ENCODE measurements at places on chromosomes 16 and 17.

GRCh38 chr16:17983847-17984639 lies 352.5 kb downstream of the NPIPA8 start:
- no peak for DNase-seq

- no peak for DNase-seq
These were observed 527 bp downstream of the EIF5A start for GRCh38 chr17:7307686-7308624.

GRCh38 chr16:23254338-23254737 lies 47.8 kb upstream of the SCNN1B start:
- DNase-seq = no peak

DNA sequence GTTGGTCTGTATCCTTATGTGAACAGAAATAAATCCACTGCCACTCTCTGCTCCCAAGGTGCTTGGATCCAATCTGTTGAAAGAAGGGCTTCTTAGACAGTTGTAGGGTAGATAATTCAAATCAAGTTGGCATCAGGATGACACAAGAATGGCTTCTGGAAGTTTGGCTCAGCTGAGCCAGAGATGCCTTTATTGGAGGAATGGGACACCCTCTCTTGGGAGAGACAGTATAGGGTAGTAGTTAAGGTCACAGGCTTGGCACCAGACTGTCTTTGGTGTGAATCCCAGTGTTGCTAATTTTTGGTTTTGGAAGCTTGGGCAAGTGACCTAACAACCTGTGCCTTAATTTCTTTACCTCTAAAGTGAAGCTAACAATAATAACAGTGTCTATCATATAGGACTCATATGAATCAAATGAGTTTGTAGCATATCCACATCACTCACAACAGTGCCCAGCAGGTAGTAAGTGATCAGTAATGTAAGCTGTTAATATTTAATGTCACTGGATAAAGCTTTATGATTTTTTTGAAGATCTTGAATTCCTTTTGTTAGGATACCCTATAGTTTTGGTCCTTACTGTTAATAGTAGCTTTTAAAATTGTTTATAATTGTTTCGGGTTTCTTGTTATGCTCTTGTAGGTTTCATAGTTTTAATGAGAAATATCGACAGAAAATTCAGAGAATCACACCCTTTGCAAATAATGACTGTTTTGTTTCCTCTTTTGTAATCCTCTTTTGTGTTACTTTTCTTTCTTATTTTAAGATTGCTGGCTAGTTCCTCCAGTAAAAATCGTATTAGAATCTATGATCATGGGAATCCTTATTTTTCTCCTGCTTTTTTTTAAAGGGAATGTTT lies 19.1 kb downstream of the ZNRF1 start:
- no peak for DNase-seq

GRCh38 chr17:75511610-75512575 lies 3.4 kb downstream of the CASKIN2 start:
- no peak for DNase-seq

- DNase-seq = no peak
These were observed 13.3 kb downstream of the HERPUD1 start for GRCh38 chr16:56944954-56945839.

GRCh38 chr16:29809850-29810698 lies 1.9 kb upstream of the PRRT2 start:
- DNase-seq = no peak

DNA sequence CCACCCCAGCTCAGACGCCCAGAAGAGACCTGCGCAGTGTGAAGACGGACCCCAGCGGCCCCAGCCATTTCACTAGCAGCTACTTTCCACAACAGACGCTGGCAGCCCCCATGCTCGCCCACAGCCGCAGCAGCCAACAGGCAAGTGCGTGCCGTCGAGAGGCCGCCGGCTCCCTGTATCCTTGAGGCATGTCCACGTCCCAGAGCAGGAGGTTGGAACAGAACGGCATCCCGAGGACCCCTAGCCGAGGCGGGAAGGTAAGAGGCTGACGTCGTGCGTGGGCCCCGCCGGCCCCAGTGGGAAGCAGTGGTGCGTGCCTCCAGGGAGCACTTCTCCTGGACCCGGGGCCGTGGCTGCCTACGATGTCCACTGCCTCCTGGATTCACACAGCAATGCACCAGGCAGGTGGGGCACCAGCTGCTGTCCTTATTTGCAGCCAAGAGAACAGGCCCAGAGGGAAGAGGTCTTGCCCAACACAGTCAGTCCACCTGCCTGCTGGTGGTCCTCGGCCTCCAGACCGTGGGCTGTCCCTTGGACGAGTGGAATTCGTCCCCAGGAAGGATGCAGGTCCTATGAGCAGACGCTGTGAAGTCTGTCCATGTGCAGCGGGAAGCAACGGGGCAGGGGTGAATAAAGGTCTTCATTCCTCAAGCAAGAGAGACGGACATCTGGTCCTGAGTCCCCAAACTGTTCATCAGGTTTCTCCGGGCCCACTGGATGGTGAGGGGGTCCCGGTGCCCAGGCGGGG lies 38.5 kb downstream of the SLC7A5 start:
- DNase-seq = no peak

- peak; percentile 72 for DNase-seq
These were observed at the start of gene VEZF1 for GRCh38 chr17:57987581-57988300. VEZF1 (minus strand) TSS chr17:57988254; CDS start chr17:57988111, 143 bp downstream.

DNA sequence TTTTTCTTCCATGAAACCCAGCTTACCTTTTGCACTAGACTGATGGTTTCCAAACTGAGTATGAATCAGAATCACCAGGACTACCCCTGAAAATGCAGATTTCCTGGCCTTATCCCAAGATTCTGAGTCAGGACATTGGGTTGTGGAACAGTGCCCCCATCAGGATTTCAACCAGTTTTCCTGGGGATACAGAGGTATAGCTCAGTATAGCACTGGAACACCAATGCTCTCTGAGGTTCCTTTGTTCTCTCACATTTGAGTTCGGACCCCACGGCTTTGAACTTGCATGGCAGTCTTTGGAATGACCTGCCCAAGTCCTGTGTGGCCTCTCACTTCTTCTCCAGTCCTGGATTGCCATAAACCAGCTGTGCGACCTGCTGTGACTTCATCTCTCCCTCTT lies 12.8 kb upstream of the CCL8 start:
- DNase-seq = no peak

DNA sequence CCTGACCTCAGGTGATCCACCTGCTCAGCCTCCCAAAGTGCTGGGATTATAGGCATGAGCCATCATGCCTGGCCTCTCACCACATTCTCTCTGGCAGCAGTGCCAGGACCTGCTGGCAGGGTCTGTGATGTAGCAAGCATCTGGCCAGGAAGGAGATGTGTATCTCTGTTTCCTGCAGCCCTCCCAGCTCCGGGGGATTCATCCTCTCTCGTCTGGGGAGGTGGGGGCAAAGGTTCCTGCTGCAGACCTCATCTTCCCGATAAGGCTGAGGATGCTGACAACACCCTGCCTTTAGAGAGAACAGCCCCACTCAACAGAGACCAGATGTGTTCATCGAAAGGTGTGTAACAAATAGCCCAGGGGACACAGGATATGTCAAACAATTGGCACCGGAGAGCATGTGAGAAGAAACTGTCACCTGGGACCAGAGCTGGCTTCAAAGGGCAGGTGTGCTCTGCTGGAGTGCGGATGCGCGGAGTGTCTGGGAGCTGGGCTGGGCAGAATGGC lies 54.8 kb upstream of the SEC14L1 start:
- peak; percentile 33 for DNase-seq

- DNase-seq = no peak
These were observed 21.6 kb upstream of the ADCY7 start for GRCh38 chr16:50244504-50245416.

GRCh38 chr16:7713244-7713643 lies 380.6 kb downstream of the RBFOX1 start:
- no peak for DNase-seq

GRCh38 chr16:88804552-88805339 lies 1.2 kb downstream of the CDT1 start:
- peak; percentile 37 for DNase-seq

GRCh38 chr16:12602811-12603698 lies 200.6 kb downstream of the CPPED1 start:
- DNase-seq = no peak

GRCh38 chr16:52547004-52547833 lies at the start of gene TOX3:
TOX3 (minus strand) TSS chr16:52547143; CDS start chr16:52546723, 420 bp downstream.
- peak; percentile 71 for DNase-seq

GRCh38 chr17:49121696-49122292 lies 10.8 kb upstream of the B4GALNT2 start:
- DNase-seq = no peak

DNA sequence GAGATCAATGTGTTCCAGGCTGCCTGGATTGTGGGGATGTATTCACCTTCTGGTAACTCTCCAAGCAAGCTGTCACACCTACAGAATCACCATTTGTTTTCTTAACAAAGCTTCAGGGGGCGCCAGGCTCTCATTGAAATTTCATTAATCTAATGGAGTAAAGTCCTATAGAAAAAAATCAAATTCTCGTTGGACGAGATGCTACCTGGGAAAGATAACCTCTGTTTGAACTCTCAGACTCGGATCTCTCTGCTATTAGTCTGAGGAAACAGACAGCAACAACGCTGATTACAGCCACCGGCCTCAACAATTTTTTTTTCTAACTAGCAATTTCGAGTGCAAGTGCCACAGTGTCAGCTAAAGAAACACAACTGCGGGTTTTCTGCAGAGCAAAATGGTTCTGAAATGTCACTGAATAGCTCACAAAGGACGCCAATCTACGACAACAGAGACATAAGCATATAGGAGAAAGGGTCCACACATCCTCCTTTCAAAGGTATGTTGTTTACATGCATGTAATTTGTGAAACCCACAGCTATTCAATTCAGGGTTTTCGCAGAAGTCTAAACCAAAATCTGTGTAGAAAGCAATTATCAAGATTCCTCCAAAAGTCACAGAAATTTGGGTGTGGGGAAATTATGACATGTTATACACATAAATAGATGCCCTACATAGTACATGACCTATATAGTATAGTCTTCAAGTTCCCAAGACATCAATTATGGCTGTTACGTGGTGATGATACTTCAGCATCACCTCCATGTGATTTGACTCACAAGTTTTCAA lies 135.8 kb downstream of the SKAP1 start:
- DNase-seq = no peak

GRCh38 chr16:68364561-68364998 lies 53.8 kb downstream of the PRMT7 start:
- DNase-seq = no peak

DNA sequence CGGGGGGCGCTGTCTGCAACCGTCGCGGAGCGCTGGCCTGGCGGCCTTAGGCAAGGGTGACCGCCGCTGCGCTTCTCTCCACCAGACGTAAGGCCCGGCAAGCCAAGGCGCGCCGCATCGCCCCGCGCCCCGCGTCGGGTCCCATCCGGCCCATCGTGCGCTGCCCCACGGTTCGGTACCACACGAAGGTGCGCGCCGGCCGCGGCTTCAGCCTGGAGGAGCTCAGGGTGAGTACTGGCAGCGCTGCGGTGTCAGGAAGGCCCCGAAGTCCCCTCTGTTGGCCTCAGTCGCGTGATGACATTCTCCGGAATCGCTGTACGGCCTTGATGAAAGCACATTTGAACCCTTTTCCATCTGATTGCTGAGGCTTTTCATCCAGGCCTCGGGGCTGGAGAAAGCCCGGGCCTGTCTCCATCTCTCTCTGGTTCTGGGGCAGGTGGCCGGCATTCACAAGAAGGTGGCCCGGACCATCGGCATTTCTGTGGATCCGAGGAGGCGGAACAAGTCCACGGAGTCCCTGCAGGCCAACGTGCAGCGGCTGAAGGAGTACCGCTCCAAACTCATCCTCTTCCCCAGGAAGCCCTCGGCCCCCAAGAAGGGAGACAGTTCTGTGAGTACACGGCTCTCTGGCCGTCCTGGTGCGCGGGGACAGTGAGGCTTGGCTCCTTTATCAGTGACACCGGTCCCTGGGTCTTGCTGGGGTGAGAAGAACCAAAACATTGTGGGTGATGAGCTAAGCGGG lies 831 bp downstream of the RPL13 start:
- DNase-seq = no peak

DNA sequence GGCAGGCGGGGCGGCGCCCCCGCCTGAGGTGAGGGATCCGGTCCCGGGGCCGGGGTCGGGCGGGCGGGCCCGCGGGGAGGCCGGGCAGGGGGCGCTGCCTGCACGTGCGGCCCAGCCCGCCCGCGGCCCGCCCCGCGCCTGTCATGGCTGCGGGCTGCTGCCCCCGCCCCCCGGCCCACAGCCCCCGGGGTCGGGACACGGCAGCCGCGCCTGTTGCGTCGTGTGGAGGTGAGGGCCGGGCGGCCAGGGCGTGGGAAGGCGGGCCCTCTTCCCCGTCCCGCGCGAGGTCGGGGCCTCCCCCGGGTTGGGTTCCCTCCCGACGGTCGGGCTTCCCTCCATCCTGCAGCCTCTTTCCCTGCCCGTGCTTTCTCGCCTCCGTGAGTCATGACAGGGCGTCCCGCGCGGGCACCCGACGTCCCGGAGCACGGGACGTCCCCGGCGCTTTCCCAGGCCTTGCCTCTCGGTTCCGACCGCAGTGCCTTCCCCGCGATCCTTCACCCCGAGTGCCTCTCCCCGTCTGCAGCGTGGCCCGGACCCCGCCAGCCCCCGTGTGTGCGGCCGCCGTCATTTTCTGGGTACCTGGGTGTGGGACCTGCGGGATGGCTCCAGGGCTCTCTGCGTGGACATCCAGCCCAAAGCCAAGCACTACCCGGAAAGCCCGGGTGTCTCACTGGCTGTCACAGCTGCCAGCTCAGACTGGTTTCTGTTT lies 76.7 kb downstream of the CHD9 start:
- DNase-seq = no peak

- no peak for DNase-seq
These were observed 28.0 kb upstream of the FOXK2 start for GRCh38 chr17:82491533-82491932.

- DNase-seq = no peak
These were observed 248.4 kb downstream of the C16orf95 start for GRCh38 chr16:87068762-87069150.

DNA sequence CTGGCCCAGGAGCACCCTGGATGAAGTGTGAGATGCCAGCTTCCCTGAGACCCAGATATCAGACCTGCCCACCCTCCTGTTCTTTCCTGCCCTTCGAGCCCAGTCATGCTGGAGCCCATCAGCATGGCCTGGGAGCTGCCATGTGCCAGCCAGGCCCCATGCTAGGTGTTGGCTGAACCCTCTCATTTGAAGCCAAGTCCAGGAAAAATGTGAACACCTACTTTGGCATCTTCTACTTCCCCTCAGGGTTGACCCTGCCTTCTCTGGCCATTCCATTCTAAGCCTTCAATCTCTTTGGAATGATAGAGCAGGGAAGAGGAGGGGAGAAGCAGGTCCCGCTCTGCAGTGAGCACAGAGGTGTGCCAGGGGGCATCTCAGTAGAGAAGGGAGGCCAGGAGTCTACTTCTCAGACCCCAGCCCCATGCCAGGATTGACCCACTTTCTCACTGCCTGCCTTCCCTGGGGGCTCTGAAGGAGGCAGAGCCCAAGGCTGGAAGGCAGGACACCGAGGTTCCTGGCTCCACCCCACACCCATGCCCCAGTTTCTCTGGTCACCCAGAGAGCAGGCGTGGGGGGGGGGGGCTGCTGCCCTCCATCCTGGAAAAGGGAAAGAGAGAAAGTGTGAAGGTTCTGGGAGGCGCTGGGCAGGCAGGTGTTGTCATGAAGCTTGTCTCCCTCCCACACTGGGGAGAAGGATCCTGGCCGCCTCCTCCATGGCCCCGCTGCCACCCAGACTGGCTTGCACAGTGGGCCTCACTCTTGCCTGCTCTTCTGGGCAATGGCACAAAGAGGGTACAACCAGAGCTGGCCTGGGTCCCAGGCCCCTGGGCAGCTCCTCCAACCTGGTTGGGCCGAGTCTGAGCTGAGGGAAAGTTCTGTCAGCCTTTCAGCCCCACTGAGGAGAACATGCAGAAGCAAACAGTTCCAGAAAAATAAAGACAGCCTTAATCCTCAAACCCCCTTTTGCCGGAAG lies 9.3 kb downstream of the HDAC5 start:
- no peak for DNase-seq
